T follicular helper cell (primary cell): ENCODE measurements at places on chromosomes 5 and 9.

GRCh38 chr9:84145031-84145430, 164.4 kb downstream of the RMI1 start:
- DNase-seq: no peak

DNA sequence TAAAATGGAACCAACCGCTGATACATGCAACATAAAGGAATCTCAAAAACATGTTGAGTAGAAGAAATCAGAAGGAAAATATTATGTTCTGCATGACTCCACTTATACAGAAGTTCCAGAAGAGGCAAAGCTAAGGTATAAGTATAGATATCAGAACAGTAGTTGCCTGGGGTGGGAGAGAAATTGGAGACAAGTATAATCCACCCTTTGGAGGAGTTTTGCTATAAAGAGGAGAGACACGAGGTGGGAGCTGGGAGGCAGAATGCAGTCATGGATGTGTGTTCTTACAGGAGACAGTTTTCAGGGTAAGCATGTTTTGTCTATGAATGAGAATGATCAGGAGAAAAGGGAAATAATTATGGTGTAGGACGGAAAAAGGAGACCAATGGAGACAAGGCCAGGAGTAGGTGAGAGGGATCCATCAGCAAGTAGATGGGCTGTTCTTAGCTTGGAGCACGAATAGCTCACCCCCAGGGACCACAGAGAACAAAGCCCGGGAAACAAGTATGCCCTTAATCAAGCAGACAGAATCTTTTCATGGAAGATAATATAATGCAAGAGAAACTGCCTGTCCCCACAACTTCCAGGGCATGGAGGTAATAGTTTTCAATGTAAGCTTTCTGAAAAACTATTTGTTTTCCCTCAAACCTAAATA, 72.2 kb downstream of the MED27 start:
- no peak for DNase-seq

DNA sequence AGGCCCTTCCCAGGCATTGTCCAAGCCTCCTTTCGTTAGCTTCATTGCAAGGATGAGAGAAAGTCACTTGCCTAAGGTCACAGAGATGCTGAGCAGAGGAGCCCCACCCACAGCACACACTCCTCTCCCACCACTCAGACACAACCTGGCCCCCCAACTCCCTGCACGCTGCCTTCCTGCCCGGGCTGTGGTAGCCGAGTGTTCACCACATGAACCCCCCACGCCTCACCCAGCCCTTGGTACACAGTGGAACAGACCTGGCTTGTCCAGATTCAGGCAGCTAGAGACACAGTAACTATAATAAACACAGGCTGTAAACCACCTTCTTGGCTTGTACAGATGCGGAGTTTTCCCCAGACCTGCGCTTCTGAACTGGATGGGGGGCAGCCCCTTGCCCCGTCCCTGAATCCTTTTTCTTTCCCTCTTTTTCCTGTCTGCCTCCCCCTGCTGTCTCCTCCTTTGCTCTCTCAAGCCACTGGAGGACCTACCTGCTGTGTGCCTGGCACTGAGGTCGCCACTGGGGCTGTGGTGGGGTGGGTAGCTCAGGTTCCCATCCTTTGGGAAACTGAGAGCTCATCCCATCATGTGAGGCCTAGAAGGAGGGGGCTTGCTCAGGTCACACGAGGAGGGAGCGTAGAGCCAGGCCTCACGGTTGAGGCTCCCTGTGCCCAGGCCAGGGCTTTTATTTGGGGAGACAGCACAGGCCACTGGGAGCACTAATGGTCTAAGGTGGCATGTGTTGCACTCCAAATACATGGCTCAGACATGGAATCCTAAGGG, 55.7 kb upstream of the SYNPO start:
- DNase-seq: no peak

DNA sequence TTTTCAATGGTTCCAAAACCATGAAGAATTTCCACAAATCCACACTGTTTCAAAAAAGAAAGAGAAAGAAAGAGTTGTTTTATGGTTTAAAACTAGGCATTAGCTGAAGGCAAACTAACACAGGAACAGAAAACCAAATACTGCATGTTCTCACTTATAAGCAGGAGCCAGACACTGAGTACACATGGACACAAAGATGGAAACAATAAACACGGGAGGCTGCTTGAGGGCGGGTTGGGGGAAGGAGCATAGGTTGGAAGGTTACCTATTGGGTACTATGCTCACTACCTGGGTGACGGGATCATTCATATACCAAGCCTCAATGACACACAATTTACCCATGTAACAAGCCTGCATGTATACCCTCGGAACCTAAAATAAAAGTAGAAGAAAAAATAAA, 45.0 kb downstream of the SEMA6A start:
- no peak for DNase-seq

DNA sequence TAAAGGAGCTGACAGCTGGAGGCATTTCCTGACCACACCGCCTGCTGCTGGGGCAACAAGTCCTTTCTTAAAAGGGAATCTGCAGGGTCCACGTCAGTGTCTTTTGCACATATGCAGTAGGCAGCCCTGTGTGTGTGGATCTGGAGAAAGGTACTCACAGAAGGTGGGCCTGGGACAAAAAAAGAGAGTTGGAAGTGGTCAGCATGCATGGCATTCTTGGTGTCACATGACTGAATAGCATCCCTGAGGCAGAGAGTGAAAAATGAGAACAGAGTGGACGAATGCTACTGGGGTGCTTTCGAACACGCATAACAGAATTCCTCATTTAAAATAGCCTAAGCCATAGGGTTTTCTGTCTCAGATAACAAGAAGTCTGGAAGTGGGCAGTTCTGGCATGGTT, 47.0 kb downstream of the DNAJC21 start:
- DNase-seq: no peak

- DNase-seq: no peak
Measured at GRCh38 chr5:40879163-40879942, 29.9 kb upstream of the C7 start.
